ENCODE measurements at places on chromosomes 1 and 21.

GRCh38 chr1:201681375-201681774, 142.4 kb downstream of the NAV1 start:
- no peak for DNase-seq

DNA sequence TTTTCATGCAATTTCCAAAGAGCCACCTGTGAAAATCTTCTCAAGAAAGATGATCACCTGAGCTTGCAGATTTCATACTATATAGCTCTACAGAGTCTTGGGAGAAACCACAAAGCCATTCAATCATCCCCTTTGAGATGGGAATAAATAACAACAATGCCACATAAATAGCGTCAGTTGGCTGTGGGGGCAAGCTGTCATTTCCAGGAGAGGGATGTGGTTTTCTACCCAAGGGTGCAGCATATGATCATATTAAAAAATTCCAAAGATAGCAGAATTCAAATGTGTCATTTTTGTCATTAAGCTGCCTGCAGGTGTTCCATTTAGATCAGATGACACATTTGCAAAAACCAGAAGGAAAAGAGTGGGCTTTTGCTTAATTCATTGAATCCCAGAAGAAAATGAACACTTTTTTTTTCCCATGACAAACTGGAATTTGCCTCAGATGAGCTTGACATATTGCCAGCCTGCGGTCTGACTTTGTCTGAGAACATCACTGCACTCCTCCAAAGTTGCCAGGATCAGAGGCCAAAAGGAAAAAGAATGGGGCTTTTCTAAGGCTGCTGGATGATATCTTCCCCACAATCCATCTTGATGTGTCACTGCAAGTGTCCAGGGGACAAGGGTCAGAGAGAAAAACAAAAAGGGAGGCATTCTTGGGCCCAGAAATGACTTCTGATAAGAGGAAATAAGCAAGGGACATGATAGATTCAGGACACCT, 314.1 kb upstream of the USP25 start:
- DNase-seq: no peak

DNA sequence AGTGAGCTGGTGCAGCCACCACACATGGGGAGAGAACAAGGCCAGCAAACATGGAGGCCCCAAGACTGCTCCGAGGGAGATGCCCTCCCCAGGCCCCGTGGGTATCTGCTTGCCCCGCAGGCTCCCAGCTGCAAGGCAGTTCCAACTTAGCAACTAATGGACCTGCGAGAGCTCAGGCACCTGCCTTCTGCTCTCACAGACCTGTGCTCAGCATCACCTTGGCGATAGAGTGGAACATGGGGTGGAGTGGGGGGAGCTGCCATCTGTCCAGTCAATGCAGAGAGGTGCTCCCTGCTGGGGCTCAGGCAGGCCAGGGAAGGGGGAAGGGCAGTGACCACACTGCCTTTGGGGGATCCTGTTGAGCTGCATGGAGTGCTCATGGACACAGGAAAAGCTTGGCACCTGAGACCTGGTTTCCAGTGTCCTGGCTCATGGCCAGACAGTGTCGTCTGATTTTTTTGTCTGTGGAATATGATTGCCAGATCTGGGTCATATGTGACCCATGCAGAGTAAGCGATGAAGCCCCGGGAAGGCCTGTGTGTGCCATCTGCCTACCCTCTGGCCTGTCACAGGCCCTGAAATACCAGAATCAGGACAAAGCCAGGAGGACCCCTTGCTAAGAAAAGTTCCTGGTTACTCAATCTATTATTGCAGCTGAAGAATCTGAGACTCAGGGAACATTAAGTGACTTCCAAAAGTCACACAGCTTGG, 39.9 kb upstream of the TENT5C start:
- DNase-seq: no peak

- DNase-seq: no peak
Measured at GRCh38 chr1:77636864-77637263, 45.6 kb downstream of the ZZZ3 start.

DNA sequence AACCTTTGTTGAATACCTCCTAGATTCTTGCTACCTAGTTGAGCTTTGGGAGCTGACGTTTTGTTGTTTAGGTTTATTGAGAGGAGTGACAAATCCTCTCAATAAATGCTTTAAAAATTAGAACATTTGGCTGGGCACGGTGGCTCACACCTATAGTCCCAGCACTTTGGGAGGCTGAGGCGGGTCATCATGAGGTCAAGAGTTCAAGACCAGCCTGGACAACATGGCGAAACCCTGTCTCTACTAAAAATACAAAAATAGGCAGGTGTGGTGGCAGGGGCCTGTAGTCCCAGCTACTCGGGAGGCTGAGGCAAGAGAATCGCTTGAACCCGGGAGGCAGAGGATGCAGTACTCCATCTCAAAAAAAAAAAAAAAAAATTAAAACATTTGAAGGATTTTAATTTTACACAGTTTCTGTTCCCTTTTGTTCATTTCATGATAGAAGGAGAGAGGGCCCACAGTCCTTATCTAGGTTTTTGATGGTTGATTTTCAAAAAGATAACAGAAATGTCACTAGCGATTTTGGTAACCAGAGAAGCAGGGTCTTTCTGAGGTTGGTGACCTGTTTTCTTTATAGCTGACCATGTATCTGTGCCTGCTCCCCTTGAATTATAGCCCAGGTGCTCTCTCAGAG, 44.2 kb upstream of the PIGV start:
- DNase-seq: no peak

DNA sequence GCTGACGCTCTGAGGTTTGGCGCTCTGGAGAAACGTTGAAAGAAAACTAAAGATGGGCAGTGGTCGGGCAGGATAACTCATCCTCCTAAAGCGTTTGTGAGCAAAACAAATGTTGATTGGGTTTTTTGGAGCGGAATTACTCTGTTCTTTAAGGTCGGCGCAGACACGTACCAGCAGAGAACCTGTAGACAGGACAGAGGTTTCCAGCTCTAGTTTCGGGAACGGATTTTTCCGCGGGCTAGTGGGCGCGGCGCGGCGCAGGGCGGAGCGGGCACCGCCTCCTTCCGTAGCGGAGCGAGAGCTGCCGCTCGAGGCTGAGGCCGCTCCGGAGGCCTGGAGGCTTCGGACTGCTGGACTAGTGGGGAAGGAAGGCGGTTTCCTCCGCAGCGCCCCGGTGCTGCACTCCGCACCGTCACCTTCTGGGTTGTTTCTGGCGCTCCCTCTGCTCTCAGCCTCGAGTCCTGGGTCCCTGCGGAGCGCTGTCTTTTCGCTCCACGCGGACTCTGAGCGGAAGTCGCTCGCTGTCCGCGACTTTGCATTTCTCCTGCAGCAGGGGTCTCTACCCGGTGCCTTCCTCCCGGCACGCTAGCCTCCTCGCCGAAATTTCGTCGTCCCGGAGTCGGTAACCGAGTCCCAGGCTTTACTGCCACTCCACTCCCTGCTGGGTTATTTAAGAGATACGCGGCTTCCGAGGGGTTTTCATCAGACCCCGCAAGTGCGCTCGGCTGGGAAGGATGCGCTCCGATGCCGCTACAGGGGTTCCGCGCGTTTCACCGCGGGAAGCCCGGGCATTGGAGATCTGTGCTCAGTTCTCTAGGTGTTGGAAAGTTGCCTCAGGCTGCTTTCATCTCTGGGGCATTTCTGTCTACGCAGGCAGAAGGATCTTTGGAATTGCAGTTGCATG, 7.0 kb downstream of the FOXD2 start:
- DNase-seq: peak; percentile 64

DNA sequence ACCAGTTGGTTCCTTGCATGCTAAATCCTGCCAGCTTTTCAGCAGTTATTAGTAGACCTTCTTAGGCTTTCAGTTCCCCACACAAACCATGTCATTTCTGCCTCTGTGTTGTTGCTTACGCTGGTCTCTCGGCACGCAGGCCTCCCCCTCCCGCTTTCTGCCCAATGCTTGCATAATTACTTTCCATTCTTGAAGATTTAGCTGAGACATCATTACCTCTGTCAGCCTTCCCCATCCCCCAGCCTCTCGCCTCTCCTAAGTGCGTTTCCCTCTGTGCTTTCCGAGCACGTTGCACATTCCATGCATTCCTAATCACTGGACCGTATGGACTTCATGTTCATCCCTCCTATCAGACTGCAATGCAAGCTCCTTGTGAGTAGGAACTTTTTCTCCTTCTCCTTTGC, 26.8 kb downstream of the TSHB start:
- peak; percentile 74 for DNase-seq

DNA sequence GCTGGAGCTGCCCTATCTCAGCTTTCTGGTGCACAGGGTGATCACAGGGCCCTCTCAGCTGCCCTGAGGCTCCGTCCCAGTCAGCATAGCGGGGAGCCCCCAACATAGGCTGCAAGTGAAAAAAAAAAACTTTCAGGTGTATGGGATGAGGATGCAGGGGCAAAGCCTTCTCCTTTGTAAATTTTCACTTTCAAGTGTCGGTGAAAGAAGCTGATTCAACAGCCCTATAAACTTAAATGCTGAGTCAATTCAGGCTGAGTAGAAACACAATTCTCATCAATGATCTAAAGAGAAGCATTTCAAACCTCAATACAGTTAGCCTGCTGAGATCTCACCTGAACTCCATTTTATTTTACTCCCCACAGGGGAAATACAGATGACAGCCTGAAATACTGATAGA, 171.2 kb downstream of the SEC16B start:
- no peak for DNase-seq

- DNase-seq: peak; percentile 2
Measured at GRCh38 chr1:72003092-72003491, 279.2 kb downstream of the NEGR1 start.

DNA sequence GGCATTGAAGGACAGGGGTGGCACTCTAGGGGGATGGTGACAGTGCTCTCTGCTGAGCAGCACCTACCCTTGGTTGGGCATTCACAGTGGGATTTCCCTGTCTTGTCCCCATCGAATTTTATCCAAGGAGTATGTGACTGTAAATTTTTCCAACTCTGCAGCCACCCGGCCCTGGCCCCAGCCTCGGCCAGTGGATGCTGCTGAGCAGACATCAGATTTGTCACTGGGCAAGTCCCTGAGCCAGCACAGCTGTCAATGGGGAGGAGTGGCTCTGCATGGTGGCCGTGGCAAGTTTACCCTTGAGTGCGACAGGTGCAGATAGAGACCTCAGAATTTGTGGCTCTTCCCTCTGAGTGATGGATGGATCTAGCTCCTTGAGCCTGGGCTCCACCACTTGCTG, 240.2 kb upstream of the CSF3R start:
- no peak for DNase-seq

- peak; percentile 46 for DNase-seq
Measured at GRCh38 chr1:6724517-6725141, 23.0 kb upstream of the DNAJC11 start.

- DNase-seq: no peak
Measured at GRCh38 chr1:20107796-20108195, 11.5 kb downstream of the PLA2G2D start.

- no peak for DNase-seq
Measured at GRCh38 chr1:201903135-201903534, 14.4 kb downstream of the SHISA4 start.

GRCh38 chr21:40595806-40596205, 251.2 kb downstream of the DSCAM start:
- DNase-seq: no peak

GRCh38 chr1:30359539-30360220, 363.7 kb downstream of the MATN1 start:
- DNase-seq: no peak

- DNase-seq: no peak
Measured at GRCh38 chr1:151540982-151541377, 871 bp downstream of the TUFT1 start.

DNA sequence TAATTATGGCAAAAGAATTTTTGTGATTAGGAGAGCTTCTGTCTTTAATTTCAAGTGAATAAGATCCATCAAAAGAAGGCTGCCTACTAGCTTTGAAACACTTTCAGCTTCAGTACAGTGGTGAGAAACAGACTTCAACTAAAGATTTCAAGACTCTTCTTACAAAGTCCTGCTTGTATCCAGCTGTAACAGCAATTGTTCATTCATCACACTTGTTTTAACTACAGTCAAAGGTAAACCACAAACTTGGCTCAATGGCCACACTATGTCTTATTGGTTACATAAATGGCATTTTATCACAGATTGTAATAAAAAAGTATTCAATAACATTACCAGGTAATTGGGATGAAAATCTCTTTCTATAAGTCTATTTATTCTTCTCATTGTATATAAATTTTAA, 59.2 kb downstream of the WARS2 start:
- no peak for DNase-seq

DNA sequence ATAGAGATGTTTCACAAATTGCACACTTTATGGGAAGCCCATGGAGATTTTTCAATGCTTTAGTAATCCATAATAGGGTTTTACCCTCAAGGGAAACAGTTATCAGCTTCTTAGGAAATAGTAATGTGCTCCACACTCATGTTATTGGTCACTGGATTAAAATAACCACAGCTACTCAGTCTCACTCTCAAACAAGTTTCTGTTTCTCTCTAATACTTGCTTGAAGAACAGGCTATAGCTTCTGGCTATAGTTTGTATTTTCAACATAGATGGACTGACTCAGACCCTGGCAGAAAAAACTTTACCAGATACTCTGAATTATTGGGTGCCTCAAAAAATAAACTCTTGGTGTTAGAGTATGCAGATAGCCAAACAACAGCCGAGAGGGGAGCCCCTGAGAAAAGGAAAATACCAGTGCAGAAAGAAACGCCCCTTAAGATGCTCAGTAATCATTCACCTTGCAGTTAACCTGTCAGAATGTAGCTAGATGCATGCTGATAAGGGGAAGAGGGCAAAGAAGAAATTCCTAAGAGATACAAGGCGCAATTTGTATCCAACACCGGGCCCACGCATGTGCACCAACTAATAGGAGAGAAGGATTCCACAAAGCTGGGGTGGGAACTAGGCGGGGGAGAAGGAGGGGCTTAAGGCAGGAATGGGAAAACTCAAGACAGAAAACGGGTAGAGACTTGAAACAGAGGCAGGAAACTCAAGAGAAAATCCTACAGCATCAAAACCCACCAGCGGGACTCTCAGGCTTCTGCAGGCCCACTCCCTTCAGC, 30.4 kb upstream of the PDE4B start:
- no peak for DNase-seq

DNA sequence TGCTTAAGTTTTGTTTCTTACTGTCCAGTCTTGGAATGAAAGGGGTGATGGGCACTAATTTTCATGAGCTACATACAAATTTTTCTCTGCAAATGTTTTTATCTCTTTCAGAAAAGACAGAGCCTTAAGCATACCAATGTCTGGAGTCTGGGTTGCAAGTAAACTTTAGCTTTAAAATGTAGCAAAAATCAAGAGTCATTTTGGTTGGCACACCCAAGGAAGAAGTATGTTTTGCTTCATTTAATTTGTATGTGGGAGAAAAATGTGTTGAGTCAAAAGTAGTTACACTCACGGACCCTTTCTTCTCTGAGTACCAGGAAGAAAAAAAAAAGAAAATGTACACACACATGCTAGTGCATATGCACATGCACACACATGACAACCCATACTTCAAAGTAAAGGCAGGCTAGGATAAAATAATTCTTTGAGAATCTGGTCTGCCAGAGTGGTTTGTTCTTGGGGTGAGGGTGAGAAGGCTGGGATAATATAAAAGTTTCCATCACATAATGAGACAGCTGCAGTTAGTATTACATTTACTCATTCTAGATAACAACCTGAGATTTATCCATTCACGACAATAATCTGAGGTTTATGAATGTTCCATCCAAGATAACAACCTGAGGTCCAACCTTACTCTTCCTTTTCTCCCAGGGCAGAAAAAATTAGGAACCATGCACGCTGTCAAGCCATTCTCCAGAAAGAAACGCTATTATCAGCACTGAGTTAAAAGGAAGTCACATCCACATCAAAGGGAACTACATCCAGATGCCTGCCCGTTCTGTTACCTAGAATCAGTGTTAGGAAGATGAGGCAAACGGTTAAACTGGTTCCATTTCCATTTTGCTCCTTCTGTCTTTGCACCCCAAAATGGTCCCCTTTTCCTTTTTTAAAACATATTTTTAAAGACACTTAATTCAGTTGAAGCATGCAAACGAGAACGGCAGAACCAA, 9.3 kb downstream of the DPYD start:
- no peak for DNase-seq

GRCh38 chr21:28487455-28488070, 505.1 kb downstream of the LTN1 start:
- DNase-seq: no peak

Data from kidney (tissue), 22 donors.